ENCODE measurements at places on chromosomes 2 and 18. TPM values are rescaled to one million over a fixed set of nuclear protein-coding genes. Genes with fewer than 3 reads are reported as not detected.

- no peaks in the 10 kb centered on the region for H3K36me3 ChIP-seq
- no peaks in the 10 kb centered on the region for H3K4me1 ChIP-seq
- H3K4me3 ChIP-seq: no peak overlapping the region
- H3K27me3 ChIP-seq: no peaks in the 10 kb centered on the region
- no peak for DNase-seq
Measured at GRCh38 chr18:9055626-9056025, 46.9 kb upstream of the NDUFV2 start.

- no peaks in the 10 kb centered on the region for H3K36me3 ChIP-seq
- no peak for DNase-seq
- H3K27me3 ChIP-seq: no peaks in the 10 kb centered on the region
- H3K4me1 ChIP-seq: no peaks in the 10 kb centered on the region
Measured at GRCh38 chr18:58015065-58015780, 28.8 kb upstream of the NEDD4L start.

GRCh38 chr18:51952844-51953243, 387.2 kb upstream of the DCC start:
- H3K4me1 ChIP-seq: no peaks in the 10 kb centered on the region
- no peaks in the 10 kb centered on the region for H3K27me3 ChIP-seq
- no peak overlapping the region for H3K27ac ChIP-seq
- no peak overlapping the region for H3K4me3 ChIP-seq
- no peak for DNase-seq
- H3K36me3 ChIP-seq: no peaks in the 10 kb centered on the region

DNA sequence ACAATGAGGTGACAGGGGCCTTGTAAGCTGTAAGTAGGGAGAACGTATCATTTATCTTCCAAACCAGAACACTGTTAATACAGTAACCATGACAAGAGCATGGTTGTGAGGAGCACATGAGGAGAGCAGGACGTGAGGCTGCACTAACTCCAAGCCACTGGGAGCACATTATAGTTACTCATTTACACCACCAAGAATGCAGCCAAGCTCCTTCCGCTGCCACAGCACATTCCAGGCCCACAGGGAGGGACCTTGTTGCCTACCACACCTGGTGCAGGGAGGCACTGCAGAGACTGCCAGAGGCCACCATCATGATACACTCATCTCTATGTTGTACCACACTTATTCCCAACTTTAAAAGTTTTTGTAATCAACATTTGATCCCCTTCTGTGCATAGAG, 13.5 kb upstream of the SFXN5 start:
- no peak overlapping the region for H3K27ac ChIP-seq
- no peak overlapping the region for H3K4me3 ChIP-seq
- no peak for DNase-seq

Gene GALR1
- 0.24 TPM for total RNA-seq

Gene DRC1
- total RNA-seq: 0.51 TPM

DNA sequence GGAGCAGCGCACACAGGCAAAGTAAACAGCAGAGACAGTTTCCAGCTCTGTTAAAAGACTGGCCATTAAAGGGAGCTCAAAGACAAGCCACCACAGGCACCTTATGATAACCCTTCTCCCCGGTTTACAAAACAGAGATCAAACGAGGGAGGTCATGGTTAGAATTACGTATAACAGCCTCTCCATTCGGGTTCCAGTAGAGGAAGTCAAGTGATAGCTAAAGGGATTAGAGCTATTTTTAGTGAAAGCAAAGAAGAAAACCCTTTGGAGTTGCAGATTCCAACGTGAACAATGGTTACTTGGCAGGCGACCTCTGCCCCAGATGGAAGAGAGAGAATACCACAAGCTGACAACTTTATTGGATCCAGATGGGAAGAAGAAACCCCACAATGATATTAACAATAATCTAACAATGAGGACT, 31.2 kb upstream of the EDAR start:
- H3K27ac ChIP-seq: no peak overlapping the region
- H3K36me3 ChIP-seq: no peaks in the 10 kb centered on the region
- H3K4me1 ChIP-seq: no peaks in the 10 kb centered on the region
- DNase-seq: no peak

DNA sequence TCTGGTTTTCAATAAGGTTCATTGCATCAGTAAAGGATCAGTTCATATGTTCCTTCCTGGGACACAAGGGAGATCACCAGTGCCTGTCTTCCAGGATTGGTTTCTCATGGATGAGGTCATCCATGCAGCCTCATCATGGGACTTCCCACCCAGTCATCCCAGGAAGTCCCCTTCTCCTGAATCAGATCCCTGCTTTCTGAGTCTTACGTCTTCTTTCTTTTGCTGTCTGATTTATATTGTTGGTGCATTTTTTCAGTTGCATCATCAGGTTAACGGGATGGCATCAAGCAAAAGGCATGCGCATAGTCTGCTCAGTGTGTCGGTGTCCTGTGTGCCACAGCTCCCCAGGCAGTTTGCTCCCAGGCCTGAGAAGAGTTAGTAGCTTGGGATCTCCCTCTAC, 105.9 kb downstream of the SOX11 start:
- no peaks in the 10 kb centered on the region for H3K4me1 ChIP-seq
- H3K36me3 ChIP-seq: no peaks in the 10 kb centered on the region
- no peak for DNase-seq
- no peak overlapping the region for H3K27ac ChIP-seq
- no peak overlapping the region for H3K4me3 ChIP-seq
- no peaks in the 10 kb centered on the region for H3K27me3 ChIP-seq

GRCh38 chr2:161139098-161139987, 20.9 kb upstream of the TANK start:
- no peak overlapping the region for H3K4me3 ChIP-seq
- H3K4me1 ChIP-seq: peaks cover 2% of the 10 kb centered on the region
- H3K36me3 ChIP-seq: no peaks in the 10 kb centered on the region
- H3K27me3 ChIP-seq: no peaks in the 10 kb centered on the region
- no peak overlapping the region for H3K27ac ChIP-seq

GRCh38 chr18:37698508-37699040, 133.0 kb upstream of the CELF4 start:
- no peaks in the 10 kb centered on the region for H3K27me3 ChIP-seq
- H3K4me1 ChIP-seq: no peaks in the 10 kb centered on the region
- no peak for DNase-seq
- no peak overlapping the region for H3K4me3 ChIP-seq

GRCh38 chr2:158894078-158894477, 74.4 kb upstream of the TANC1 start:
- no peak overlapping the region for H3K27ac ChIP-seq
- no peak overlapping the region for H3K4me3 ChIP-seq
- H3K4me1 ChIP-seq: no peaks in the 10 kb centered on the region
- H3K27me3 ChIP-seq: no peaks in the 10 kb centered on the region
- no peaks in the 10 kb centered on the region for H3K36me3 ChIP-seq
- no peak for DNase-seq

- H3K4me1 ChIP-seq: no peaks in the 10 kb centered on the region
- no peaks in the 10 kb centered on the region for H3K36me3 ChIP-seq
- H3K27ac ChIP-seq: no peak overlapping the region
- H3K4me3 ChIP-seq: no peak overlapping the region
- no peak for DNase-seq
- H3K27me3 ChIP-seq: no peaks in the 10 kb centered on the region
Measured at GRCh38 chr18:13793819-13794218, 30.1 kb upstream of the MC5R start.

Gene CD8B2
- total RNA-seq: 0.10 TPM

Gene GAL3ST2
- not detected for total RNA-seq

Gene PROM2
- total RNA-seq: 1.4 TPM

GRCh38 chr2:176804392-176804791, 408.2 kb upstream of the HNRNPA3 start:
- H3K4me3 ChIP-seq: no peak overlapping the region
- H3K27me3 ChIP-seq: no peaks in the 10 kb centered on the region
- H3K36me3 ChIP-seq: no peaks in the 10 kb centered on the region
- DNase-seq: no peak
- H3K4me1 ChIP-seq: no peaks in the 10 kb centered on the region

Gene ABCB11
- not detected for total RNA-seq

DNA sequence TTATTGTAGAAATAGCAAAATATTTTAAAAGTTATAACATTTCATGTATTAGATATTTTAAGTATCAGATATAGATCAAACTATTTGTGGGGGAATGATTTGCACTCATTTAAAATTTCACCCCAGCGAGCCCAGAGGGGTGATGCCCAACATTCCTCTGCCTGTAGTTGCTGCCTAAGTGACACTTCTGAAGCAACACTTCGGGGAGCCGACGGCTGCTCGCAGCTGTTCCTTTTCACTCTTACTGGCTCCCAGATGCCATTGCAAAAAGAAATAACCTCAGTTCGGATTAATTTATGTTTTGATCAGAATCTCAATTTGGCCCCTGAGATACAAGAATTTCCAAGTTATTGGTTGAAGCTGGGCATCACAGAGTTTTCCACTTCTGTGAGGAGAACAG, 603.8 kb downstream of the PLCL1 start:
- no peaks in the 10 kb centered on the region for H3K4me1 ChIP-seq
- H3K36me3 ChIP-seq: no peaks in the 10 kb centered on the region
- H3K27ac ChIP-seq: no peak overlapping the region
- DNase-seq: no peak

GRCh38 chr2:10395893-10396292, 52.2 kb downstream of the ODC1 start:
- no peaks in the 10 kb centered on the region for H3K36me3 ChIP-seq
- H3K27ac ChIP-seq: no peak overlapping the region
- H3K4me1 ChIP-seq: no peaks in the 10 kb centered on the region
- no peaks in the 10 kb centered on the region for H3K27me3 ChIP-seq
- H3K4me3 ChIP-seq: no peak overlapping the region

Gene PAPOLG
- 20.0 TPM for total RNA-seq

Measured in aorta (tissue), 5 donors.